Panc1 (cell line): ENCODE measurements at places on chromosomes 12 and 14.
A peak's percentile ranks its signal among the peaks of the same experiment; 100 is the strongest.

- no peak for DNase-seq
These were observed 24.8 kb upstream of the ETNK1 start for GRCh38 chr12:22600181-22600580.

DNA sequence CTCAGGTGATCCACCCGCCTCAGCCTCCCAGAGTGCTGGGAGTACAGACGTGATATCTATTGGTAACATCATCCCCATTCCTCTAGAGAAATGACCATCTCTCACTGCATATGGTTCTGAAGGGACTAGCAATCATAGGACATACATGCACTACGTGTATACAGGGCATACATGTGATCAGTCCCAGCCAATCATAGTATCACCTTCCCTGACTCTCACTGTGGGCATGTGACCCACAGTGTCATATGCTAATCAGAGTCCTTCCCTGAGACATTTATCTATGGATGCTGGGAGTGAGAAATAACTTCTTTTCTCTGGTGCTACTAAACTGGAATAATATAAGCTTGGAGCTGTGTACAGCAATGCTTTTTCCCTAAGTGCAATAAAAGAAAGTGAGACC is 12.1 kb upstream of the FBXW8 start:
- DNase-seq: no peak

DNA sequence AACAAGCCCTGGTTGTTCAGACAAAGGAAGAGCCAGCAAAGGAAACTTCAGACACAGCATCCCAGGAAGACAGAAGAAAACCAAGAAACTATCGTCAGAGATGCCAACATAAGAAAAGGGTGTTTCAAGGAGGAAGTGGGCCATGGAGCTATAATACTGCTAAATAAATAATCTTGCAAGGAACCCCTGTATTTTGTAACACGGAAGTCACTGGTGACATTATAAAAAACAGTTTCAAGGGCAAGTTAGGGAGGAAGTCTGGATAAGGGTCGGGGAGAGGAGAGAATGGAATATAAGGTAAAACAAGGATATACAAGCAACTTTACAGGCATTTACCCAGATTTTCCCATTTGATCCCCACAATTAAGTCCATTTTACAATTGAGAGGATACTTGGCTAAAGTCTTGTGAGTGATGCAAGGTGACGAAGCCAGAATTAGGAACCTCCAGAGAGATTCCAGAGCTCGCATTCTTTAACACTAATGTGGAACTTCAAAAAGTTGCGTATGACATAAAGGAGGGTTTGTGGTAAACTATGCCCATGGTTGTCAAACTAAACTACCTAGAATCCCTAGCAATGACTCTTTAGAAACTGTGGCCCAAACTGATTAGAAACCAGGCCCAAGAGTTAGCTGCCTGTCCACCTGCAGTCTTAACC is 46.4 kb downstream of the PPM1H start:
- no peak for DNase-seq

GRCh38 chr14:92175811-92176210 is 54.0 kb downstream of the CPSF2 start:
- no peak for DNase-seq

GRCh38 chr14:91246051-91246852 is 1.7 kb upstream of the GPR68 start:
- DNase-seq: no peak

- no peak for DNase-seq
These were observed 69.3 kb downstream of the FBXW8 start for GRCh38 chr12:116980083-116980482.

DNA sequence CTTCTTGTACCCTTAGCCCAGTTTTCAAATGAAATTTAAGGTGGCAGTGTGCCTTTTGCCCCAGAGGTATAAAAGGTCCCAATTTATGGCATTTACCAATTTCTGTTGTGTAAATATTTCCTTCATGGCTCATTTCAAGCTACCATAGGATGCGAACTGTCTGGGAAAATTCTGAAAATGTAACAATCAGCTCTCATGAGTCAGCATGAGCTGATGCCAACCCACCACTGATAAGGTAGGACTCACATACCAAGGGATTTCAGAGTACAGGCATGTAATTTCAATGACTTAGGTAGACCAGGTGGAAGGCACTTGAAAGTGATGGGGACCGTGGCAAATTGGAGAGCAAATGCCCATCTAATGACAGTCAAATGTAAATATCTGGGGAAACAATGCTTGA is 169.5 kb downstream of the TTC8 start:
- DNase-seq: no peak

GRCh38 chr14:94593749-94594431 is 12.7 kb downstream of the SERPINA5 start:
- no peak for DNase-seq

- DNase-seq: no peak
These were observed 332.0 kb downstream of the CACNA1C start for GRCh38 chr12:2384533-2385351.

DNA sequence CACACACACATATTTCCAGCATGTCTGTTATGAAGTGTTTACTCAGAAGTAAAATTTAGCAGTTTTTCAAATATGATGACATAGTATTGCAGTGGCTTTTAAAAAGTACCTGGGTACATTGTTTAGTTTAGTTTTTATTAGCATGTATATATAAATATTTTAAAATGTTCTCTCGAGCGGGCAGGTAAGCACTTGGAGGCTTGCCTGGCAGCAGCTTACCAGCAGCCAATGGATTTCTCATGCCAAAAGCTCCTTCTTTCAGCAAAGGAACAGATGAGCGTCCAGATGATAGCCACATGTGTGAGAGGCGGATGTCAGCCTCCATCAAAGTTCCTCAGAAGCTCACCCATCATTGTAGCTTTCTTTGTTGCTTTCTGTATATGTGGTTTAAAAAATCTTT is 57.2 kb upstream of the LRIG3 start:
- no peak for DNase-seq

GRCh38 chr12:121033625-121034349 is 5.3 kb downstream of the OASL start:
- DNase-seq: no peak

DNA sequence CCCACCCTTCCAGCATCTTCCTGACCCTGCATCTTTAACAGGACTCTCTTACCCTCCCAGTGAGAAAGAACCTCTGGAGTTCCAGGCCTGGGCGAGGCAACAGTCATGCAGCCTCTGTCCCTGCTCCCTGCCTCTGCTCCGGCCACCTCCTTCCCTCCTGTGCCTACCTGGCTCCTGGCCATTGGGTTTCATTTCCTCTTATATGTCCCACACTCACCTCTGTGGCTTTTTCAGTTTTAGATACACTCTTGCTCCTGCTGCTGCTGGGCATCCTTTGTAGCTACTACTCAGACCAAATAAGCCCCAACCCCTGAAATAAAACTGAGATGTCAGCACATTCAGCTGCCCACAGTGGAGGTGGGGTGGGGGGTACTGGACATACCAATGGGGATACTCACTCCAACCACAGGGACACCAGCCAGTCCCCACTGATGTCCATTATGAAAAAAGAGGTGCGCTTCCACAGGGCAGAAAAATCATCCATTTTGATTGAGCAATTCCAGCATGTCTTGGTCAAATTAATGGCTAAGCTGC is 99.1 kb upstream of the NRXN3 start:
- no peak for DNase-seq

GRCh38 chr14:77469539-77469938 is 11.6 kb downstream of the AHSA1 start:
- no peak for DNase-seq

- DNase-seq: no peak
These were observed 9.7 kb upstream of the ERC1 start for GRCh38 chr12:981176-981828.

- no peak for DNase-seq
These were observed 45.6 kb downstream of the GUCY2C start for GRCh38 chr12:14650789-14651188.

DNA sequence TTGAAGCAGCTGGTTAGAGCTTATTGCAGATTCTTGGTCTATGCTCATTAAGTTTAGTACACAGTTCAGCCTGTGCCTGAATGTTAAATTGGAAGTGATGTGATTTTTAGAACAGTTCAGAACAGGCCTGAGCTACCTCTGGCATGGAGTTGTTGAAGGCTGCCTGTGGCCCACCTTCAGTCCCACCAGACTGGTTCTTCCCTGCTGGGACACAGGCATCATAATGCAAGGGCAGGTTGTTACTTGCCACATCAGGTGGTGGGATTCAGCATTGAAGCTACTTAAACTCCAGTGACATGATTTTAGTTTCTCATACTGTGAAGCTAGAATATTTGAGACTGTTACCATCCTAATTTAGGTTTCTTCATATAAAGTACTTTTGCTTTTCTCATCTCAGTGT is 49.4 kb downstream of the PROX2 start:
- no peak for DNase-seq

DNA sequence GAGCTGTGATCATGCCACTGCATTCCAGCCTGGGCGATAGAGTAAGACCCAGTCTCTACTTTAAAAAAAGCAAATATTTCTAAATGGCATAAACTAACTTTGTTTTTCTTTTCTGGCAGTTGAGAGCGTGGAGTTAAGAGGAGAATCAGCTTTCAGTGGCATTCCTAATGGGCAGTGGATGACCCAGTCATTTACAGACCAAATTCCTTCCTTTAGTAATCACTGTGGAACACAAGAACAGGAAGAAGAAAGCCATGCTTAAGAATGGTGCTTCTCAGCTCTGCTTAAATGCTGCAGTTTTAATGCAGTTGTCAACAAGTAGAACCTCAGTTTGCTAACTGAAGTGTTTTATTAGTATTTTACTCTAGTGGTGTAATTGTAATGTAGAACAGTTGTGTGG is 21.2 kb downstream of the TDG start:
- no peak for DNase-seq

DNA sequence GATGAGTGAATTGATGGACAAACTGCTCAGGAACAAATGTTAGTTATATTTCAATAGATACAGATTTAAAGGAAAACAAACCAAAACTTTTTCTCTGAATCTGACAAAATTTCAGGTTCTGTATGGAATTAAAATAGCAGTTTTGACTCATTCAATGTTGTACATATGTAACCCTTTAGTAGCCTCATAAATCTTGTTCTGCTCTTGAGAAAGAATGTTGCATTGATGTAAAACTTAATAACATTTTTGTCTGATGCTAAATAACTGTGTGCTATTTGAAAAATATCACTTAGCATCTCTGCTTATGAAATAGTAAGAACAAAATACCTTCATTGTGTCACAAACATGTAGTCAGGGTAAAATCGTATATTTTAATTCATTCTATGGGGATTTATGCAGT is 168.9 kb upstream of the NOVA1 start:
- no peak for DNase-seq

GRCh38 chr12:9757433-9758025 is 3.2 kb downstream of the CD69 start:
- no peak for DNase-seq

GRCh38 chr12:62655666-62656151 is 189.1 kb downstream of the MON2 start:
- DNase-seq: no peak

DNA sequence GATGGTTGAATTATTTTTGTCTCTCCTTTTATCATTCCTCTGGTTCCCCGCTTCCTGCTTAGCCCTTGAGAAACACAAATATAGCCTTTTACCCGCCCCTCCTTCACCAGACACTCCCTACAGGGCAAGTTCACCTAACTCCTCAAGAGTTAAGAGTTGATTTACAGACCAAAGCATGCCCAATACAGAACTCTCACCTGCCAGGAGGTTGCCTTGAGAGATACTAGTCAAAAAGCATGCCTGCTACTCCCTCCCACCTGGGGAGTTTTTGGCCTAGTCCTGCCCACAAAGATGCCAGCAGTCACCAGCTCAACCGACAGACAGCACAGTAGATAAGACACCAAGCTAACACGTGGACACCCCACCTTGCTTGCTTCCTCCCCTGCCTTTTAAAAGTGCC is 11.2 kb downstream of the LGMN start:
- DNase-seq: no peak

DNA sequence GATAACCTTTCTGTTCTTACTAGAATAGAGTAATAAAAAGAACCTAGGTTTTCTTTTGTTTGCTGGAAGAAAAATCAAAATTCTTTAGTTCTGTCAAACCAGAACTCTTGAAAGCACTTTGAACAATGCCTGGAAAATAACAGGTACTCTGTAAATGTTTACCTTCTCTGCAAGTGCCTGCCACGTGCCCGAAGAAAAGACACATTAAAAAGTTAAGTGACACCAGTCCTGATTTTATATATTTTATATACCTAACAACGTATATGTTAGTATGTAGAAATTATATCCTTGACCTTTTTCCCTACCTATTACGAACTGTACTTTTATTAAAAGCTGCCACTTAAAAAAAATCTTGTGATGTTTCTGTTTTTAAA is 976 bp downstream of the THAP2 start:
- no peak for DNase-seq

- no peak for DNase-seq
These were observed 2.1 kb downstream of the UNG start for GRCh38 chr12:109099431-109100020.

GRCh38 chr12:52667509-52667908 is 12.7 kb downstream of the KRT1 start:
- DNase-seq: no peak

DNA sequence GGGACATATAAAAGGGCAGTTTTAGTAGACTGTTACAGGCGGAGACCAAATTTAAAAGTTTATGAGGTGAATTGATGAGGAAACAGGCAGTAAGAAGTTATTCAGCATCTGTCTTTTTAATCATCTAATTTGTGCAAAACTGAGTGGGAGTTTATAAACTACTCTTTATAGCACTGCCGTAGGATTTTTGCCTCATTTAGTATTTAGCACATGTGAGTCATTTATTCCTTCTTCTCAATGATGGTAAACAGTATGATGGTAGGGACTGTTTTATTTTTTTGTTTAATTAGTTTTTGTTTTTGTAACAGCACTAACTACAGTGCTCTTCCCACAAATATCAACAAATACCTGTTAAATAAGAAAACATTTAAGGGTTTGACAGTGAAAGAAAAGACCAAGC is 20.6 kb downstream of the TOGARAM1 start:
- no peak for DNase-seq

- no peak for DNase-seq
These were observed 82.8 kb downstream of the SLC25A47 start for GRCh38 chr14:100405760-100406455.

DNA sequence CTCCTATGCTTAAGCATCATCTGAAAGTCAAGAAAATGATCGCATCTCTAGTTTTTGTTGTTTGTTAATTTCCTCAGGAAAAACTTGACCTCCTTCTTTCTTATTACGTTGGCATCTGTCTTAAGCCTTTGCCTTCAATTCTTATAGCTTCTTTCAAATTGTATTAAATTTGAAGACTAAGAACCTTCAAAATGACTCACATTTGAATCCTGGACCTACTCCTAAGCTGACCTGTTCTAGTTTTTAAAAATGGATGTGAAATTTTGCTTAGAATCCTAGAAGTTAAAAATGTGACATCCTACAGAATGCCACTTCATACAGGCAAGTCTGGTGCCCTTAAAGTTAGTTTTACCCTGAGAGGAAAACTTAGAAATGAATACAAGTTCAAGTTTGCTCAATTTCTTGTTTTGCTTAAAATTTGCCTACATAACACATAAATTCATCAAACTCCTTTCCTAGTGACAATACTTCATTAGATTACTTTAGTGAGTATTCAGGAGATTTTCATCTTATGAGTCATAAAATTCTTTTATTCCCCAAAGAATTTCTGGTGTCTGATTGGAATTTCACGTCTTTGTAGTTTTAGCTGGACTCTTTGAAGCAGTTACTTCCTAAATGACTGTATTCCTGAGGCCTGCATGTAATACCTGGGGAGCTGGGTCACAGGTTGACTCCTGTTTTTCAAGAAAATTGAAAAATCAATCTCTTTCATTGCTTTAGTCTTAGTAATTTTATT is 152.3 kb downstream of the MSRB3 start:
- DNase-seq: peak; percentile 32
